ENCODE measurements at places on chromosomes 1 and 21.

GRCh38 chr1:243267914-243268653, 12.2 kb downstream of the SDCCAG8 start:
- DNase-seq, result no peak

GRCh38 chr1:25222606-25223005, 9.7 kb downstream of the SYF2 start:
- no peak for DNase-seq

DNA sequence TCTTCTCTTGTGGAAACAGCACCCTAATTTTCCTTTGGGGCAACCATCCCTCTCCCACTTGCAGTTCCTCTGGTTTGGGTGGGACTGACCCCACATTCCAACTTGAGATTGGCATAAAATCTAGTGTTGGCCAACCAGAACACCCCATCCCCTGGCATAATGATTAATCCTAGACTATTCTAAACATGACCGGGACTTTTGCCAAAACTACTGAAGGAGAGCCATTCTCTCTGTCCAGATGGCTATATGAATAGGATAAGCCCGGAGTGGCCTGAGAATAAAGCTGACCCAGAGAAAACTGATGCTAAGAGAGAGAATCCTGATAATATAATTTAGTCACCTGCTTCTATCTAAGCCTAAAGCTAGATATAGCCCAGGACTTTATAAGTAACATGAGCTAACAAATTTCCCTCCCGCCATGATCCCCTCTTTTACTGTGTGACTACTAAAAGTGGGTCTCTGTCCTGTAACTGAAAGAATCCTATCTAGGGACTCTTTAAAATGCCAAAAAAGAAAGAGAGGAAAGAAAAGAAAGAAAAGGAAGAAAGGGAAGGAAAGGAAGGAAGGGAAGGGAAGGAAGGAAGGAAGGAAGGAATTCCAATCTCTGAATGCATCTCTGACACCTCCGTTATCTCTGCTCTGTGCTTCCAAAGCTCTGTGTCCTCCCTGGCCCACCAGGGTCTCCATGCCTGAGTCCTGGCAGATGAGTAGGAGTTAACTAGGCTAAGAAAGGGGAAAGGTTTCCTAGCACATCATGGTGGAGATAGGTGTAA, 28.0 kb upstream of the NRDC start:
- no peak for DNase-seq

DNA sequence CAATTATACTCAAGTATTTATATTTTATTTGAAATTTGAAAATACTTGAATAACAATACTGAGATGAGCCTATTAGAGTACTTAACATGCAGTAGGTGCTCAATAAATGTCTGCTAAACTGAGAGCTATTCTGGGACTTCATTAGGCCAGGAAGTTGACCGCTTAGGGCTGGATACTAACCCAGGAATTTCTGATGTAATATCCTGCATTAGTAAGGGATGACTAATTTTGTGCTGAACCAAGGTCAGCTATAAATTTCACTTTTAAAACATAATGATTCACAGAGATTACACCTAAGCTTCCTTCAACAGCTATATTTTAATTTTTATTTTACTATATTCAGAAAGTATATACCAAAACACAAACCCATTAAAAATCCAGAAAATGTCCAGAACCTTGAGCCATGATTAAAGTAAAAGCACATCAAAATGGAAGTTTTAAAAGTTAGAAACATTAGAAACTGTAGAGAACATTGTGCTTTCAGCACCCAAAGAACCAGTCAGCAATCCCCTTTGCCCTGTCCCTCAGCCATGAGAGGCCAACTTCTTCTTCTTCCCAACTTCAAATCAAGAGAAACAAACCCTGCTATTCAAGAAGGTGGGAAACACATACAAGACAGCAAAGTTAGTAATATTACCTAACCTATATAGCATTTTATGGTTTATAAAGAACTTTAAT, 35.4 kb downstream of the WNT2B start:
- DNase-seq, result no peak

DNA sequence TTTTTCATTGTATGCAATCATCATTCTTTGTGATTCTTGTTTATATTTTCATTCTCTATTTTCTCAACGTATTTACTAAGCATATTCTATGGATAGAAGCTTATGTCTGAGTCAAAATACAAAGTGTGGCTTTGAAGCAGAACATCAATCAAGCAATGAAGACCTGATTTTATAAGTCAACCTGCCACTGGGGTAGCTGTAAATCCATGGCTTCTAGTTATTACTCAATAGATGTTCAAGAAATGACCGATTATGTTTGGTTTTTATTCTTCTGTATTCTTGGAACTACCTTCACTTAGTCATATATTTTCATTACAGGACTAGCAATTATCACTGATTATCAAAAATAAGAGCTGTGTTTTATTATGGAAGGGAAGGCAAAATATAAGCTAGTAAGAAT, 20.5 kb upstream of the PTGS2 start:
- DNase-seq, result no peak

DNA sequence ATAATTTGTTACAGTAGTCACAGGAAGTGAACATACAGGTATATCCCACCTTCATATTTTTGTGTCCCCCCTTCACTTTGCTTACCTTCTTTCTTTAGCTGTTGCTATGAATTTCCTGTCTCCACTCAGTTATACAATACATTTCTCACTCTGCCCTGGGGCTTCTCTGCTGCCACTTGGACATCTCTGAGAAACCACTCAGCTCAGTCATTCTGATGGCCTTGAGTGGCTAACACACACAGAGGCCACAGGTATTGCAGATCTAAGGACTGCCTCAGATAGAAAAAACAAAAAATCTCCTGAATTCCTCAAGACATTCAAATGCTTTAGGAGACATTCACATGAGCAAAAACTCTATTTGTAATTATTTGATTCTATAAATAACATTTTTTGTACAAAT, 87.7 kb downstream of the OLFM3 start:
- DNase-seq, result no peak

- no peak for DNase-seq
Measured at GRCh38 chr1:10665930-10666850, 130.3 kb downstream of the CASZ1 start.

GRCh38 chr1:17588048-17588871, 48.8 kb downstream of the ARHGEF10L start:
- no peak for DNase-seq

GRCh38 chr1:218931324-218931723, 242.4 kb upstream of the LYPLAL1 start:
- DNase-seq, result no peak

DNA sequence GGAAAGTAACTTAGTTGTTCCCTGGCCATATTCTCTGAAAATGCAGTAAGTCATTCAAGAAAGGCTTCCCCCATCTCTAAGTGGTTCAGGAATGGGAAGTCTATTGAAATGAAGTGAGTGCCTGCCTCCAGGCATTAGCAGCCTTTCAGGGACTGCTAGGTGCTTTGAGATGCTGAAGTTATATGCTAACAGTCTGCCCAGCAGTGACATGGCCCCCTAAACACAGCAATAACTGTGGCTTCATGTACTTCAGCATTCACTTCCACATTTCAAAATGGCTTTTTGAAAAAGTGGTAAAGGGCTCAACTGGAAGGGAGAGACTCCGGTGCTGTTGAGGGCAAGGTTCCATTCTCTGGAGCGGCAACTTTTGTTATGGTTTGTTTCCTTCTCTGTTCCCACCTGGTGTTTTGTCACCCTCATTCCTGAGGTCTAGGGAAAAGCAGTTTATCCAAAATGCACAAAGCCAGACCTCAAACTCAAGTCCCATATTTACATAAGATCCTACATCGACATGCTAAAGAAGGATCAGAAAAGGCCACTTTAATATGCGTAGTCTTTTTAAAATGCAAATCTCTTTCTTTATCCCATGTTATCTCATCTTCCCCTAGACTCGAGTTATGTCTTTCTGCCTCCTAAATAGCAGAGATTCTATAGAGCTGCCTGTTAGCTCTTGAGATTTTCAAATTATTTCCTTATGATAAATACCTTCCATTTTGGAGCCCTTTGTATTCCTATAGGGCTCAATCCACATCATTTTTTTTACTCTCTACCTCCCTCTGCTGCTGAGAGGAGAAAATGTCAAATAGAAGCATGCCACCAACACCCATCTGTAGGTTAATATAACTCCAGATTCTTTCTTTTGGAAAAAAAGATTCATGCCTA, 34.2 kb upstream of the LRRC8C start:
- no peak for DNase-seq

GRCh38 chr1:1760715-1761114, 17.6 kb downstream of the NADK start:
- no peak for DNase-seq

DNA sequence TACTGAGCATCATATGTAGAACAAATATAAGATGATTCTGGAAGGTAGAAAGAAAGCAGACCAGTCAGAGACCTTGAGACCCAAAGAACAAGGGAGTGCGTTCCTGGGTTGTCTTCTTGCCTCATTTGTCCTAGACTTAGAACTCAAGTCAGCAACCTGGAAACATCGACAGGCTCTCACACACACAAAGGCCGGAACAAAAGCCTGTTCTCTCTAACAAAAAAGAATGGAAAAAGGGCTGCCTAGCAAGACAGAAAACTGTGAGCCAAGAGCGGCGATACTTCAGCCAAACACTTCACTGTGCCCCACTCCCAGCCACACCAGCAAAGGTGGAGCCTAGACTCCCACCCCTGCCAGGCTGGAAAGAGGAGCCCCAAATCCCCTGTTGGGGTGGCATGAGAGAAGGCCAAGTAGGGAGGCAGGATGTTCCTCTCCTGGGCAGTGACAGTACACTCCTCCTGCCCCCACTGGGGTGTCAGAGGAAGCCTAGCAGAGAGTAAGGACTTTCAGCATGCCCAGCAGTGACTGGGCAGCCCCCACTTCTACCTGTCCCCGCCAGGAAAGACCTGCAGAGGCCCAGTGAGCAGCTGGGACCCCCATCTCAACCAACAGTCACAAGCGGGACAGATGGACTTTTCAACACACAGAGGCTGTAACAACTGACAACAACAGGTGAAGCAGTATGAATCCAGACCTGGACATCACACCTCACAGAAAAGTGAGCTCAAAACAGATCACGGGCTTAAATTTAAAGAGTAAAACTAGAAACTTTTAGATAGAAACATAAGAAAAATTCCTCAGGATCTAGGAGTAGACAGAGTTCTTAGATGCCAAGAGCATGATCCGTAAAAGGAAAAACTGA, 33.0 kb downstream of the MRAP start:
- DNase-seq, result no peak

- no peak for DNase-seq
Measured at GRCh38 chr1:53909946-53910345, 16.0 kb downstream of the DIO1 start.

DNA sequence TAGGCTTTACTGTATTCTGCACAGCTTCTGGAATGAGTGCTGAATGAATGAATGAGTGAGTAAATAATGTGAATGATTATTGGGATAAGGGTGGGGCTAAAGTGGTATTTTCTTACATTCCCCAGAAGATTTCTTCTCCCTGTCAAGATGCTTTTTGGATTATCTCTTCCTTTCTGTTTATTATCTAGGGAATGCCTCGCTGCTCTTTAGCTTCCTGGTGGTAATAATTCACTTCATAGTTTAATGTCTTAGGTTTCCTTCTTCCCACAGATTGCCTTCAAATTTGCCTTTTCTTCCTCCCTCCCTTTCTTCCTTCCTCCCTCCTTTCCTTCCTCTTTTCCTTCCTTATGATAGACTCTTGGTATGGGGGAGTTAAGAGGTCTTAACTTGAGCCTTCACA, 24.0 kb downstream of the DDR2 start:
- no peak for DNase-seq

DNA sequence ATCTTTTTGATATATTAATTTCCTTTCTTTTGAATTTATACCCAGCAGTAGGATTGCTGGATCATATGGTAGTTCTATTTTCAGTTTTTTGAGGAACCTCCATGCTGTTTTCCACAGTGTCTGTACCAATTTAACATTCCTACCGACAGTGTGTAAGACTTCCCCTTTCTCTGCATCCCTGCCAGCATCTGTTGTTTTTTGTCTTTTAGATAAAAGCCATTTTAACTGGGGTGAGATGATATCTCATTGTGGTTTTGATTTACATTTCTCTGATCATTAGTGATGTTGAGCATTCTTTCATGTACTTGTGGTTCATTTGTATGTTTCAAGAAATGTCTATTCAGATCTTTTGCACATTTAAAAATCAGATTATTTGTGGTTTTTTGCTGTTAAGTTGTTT, 62.4 kb upstream of the STUM start:
- no peak for DNase-seq

GRCh38 chr1:225817611-225818061, 7.7 kb downstream of the EPHX1 start:
- no peak for DNase-seq

DNA sequence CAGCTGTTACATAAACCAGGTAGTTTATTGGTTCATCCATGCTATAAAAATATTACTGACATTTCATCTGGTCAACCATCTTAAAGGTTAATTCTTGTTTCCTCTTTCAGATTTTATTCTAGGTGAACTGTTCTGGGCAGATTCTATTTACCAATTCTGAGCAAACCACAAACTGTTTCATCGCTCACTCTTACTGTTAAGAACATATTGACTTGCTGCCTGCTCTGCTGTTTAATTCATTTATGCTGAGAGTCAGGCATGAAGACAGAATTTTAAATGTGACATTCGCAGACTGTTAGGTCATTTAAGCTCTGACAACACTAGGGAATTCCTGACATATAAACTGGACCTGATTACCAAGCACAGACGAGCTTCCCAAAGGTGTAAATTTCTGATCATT, 98.3 kb downstream of the PIGK start:
- DNase-seq, result no peak

- no peak for DNase-seq
Measured at GRCh38 chr1:157437296-157437695, 115.0 kb downstream of the FCRL5 start.

- no peak for DNase-seq
Measured at GRCh38 chr21:41928621-41929220, 25.1 kb downstream of the C2CD2 start.

DNA sequence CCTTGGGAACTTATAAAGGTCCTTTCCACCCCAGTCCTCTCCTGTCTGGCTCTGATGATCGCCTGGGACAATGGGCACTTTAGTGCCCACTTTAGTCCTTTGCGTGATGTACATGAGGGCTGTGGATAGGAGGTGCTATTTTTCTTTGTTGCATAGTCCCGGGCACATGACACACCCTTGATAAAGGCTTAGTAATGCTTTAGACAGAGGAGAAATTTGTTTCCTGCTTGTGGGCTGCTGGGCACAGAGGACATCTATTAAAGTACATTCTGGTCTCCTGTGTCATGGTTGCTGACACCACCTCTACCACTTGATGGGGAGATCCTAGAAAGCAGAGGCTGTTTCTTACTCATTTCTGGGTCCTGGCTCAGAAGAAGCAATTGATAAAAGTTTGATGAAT, 5.4 kb upstream of the KNCN start:
- DNase-seq, result no peak

DNA sequence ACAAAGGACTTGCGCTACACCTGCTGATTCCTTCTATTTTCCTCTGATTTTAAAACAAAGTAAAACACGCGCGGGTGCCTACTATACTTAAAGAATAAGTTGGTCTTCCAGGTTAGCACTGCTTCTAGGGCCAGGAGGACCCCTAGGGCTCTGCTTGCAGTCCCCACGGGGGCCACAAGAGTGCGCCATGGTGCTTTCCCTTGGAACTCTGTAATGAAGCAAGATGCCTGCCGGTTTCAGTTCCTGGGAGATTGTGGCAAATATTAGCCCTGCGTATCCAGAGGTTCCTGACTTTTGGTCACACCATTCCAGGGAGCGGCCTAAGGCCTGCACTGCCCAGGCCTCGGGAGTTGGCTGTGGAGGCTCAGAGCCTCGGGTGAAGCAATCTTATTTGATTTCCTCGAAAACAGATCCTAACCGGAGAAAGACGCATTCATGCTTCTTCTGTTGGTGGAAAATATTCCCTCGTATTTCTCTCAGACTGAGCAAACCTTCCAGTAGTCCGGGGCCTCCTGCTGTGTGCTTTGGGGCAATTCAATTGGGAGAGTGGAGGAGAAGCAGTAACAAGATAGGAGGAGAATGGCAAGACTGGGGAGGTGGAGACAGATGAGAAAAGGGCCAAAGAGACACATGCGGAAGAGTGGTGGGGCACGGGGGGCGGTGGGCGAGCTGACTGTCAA, 25.3 kb downstream of the ADAM30 start:
- peak; percentile 50 for DNase-seq
